Dermis microvascular lymphatic vessel endothelial cell (primary cell): ENCODE measurements at places on chromosomes 1 and 21. TPM values are rescaled to one million over a fixed set of nuclear protein-coding genes. Genes with fewer than 3 reads are reported as not detected.

DNA sequence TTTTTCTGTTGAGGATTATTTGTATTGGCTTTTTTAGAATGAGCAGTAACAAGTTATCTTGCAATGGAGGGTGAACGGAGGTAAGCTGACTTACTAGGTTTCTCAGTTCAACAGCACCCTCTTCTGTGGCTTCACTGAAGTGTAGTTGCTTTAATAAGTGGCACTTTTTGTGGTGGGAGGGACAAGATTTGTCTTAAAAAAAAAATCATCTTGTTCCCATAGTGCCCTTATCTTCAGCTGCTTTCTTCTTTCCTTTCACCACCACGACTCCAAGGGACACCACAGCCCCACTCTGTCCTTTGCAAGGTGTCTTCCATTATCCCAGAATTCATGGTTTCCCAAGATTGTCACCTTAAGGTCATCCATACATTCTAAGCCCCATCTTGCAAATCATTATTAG lies 92.9 kb downstream of the PIGK start:
- DNase-seq, result peak; percentile 58

- DNase-seq, result no peak
Measured at GRCh38 chr1:233440951-233441401, 113.5 kb downstream of the MAP3K21 start.

- no peak for DNase-seq
Measured at GRCh38 chr21:42245331-42246193, 26.6 kb downstream of the ABCG1 start.

GRCh38 chr21:41805038-41805437 lies 38.2 kb upstream of the RIPK4 start:
- no peak for DNase-seq

GRCh38 chr1:247905910-247906503 lies 10.6 kb downstream of the OR2W3 start:
- no peak for DNase-seq

DNA sequence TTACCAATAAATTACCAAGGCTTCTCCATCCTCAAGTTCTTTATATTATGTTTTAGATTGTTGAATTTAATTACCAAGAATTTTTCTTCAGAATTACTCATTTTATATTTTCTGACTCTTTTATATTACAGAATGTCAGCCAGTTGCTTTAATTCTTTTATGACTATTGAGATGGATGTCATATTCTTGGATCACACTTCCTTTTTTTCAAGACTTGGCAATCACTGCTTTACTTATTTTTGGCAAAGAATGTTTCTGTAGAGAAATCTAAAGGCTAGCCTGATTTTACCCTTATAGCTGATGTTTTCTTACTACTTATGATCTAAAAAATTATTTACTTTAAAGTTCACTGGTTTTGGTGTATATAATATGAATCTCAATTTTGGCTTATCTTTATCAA lies 721.1 kb upstream of the TMPRSS15 start:
- no peak for DNase-seq

GRCh38 chr1:222632749-222633148 lies 14.9 kb downstream of the MIA3 start:
- no peak for DNase-seq

GRCh38 chr1:5390504-5390903 lies 601.7 kb downstream of the NPHP4 start:
- DNase-seq, result no peak

DNA sequence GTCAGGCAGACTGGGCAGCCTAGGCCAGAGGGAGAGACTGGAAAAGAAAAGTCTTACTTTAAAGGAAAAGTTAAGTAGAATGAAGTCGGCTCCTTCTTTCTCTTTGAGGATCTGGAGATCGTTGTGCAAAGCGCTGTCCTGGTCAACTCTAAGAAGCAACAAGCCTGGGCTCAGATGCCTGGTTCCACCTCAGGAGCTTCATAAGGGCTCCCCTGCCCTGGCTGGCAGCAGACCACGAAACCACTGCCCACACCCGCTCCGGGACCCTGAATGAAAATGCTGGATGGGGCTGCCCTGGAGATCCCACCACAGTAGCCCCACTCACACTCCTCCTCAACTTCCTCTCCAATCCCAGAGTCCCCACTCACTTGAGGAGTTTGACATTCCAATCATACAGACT lies 6.4 kb downstream of the UBE2Q1 start:
- no peak for DNase-seq

GRCh38 chr1:61087571-61087970 lies 5.2 kb downstream of the NFIA start:
- DNase-seq, result no peak

GRCh38 chr21:29578306-29578705 lies 279.6 kb downstream of the BACH1 start:
- DNase-seq, result no peak

GRCh38 chr1:168582688-168583336 lies 6.4 kb downstream of the XCL1 start:
- no peak for DNase-seq

DNA sequence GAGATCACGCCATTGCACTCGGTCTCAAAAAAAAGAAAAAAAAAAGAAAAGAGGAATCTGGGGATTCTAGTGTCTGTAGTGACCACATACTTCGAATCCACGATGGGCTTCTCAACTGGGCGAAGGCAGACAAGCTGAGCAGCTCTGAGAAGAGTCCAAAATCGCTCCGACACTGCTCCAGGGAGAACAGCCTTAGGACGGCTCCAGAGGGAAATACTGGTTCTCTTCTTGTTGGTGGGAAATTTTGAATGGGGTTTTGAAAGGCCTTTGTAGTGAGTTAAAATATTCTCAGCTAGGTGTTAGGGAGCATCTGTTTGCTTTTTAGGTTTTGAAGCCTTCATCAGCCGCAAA lies 18.3 kb upstream of the HJV start:
- DNase-seq, result no peak

- no peak for DNase-seq
Measured at GRCh38 chr1:186239171-186239570, 135.9 kb downstream of the TPR start.

DNA sequence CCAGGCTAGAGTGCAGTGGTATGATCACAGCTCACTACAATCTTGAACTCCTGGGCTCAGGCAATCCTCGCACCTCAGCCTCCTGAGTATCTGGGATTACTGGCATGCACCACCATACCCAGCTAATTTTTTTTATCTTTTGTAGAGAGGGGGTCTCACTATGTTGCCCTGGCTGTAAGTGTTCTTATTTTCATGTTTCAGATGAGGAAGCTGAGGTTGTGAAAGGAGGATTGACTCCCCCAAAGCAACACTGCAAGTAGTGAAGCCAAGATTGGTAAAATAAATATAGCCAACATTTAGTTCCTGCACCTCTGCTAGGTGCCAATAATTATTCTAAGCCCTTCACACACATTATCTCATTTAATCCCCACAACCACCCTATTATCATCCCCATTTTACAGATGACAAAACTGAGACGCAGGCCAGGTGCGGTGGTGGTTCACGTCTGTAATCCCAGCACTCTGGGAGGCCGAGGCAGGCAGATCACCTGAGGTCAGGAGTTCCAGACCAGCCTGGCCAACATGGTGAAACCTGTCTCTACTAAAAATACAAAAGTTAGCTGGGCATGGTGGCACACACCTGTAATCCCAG lies 2.1 kb downstream of the PMVK start:
- DNase-seq, result no peak

DNA sequence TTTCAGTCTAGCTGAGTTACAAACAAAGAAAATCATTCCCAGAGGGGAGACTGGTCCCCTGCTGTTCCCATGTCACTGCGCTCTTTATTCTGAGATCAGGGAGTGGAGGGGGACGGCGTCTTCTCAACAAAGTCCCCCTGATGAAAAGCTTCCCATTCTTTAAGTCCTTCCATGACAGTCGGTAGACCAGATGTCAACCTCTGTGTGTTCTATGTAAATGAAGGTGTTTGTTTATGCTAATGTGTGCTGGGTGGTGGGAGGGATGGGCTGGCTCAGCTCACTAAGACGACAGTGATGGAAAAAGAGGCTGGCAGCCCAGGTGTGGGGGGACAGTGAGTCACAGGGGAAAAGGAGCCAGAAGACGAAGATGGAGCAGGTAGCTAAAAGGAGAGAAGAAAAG lies 148.2 kb upstream of the KLHDC7A start:
- DNase-seq, result no peak

DNA sequence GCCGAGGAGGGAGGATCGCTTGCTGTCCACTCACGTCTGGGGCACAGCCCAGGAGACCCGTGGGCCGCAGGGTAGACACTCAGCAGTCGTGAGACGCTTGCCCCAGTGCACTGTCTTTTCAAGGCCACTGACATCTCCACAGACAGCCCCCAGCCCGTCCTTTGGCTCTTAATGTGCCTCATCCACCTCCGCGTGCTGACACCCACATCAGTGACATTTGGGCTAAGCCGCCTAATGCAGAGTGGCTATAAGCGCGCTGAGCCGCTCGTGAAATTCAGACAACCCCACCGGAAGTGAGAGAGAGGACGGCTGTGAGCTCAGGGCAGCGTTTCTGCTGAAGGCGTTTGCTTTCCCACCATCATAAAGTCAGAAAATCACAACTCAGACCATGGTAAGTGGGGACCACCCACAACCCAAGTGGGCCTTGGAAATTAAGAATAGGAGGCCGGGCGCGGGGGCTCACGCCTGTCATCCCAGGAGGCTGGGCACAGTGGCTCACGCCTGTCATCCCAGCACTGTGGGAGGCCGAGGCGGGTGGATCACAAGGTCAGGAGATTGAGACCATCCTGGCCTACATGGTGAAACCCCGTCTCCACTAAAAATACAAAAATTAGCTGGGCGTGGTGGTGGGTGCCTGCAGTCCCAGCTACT lies 8.4 kb downstream of the SLC35E2B start:
- no peak for DNase-seq

DNA sequence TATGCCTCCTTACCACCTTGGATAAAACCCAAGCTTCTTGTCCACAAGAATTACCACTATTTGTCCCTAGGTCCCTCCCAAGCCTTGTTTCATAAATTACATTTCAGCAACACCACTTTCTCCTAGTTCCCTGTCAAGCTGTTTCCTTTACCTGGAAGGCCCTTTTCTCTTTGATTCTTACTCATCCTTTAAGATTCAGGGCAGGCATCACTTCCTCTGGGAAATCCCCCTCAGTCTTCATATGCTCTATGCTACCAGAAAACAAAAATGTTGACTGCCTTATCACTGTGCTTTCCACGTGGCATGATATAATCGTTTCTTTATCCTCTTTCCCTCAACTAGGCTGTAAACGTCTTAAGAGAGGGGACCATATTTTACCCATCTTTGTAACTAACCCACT lies 102.7 kb downstream of the LYST start:
- no peak for DNase-seq

GRCh38 chr1:117824616-117825015 lies 104.8 kb downstream of the GDAP2 start:
- no peak for DNase-seq

- no peak for DNase-seq
Measured at GRCh38 chr21:36156815-36157670, at the start of gene DOP1B. Gene DOP1B (plus strand): TSS chr21:36156824. CDS start chr21:36164734, 7,910 bp downstream.

DNA sequence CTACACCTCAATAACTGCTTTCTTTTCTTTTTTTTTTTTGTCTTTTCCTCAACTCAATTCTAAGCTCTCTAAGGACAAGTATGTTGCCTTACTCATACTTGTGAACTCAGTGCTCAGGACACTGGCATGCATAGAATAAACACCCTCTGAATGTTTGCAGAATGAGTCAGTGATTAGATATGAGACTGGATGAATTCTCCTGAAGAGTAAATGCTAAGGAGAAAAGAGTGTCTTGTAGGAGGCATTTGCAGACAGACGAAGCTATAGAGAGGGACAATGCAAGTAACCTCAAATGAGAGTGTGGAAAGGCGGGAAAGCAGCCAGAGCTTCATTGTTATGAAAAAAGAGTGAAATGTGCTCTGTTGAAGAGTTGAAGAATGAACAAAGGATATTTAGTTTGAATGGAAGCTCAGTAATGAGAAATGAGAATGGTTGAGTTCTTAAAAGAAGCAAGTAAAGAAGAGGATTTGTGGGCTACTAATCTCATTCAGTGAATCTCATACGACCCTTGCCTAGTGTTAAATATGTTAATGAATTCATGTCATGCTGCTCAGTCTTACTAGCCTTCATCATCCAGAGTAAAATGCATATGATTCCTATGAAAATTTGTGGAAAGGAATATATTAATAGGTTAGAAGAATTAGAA lies 166.1 kb upstream of the DPYD start:
- DNase-seq, result no peak

- DNase-seq, result no peak
Measured at GRCh38 chr1:145845144-145845513, 301 bp upstream of the NUDT17 start.

DNA sequence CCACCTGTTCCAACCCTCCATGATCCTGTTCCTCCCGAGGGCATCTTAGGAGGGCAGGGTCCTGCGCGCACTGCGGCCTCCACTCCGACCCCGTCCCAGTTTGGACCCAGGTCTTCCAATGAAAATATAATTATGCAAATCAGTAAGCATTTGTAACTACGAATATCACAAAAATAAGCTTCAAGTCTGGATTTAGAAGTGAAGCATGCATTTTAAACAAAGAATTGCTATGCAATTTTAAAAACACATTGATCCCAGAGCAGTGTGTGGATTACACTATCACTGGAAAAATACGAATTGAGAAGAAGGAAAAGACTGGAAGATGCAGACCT lies 673 bp downstream of the PRMT2 start:
- DNase-seq, result no peak

DNA sequence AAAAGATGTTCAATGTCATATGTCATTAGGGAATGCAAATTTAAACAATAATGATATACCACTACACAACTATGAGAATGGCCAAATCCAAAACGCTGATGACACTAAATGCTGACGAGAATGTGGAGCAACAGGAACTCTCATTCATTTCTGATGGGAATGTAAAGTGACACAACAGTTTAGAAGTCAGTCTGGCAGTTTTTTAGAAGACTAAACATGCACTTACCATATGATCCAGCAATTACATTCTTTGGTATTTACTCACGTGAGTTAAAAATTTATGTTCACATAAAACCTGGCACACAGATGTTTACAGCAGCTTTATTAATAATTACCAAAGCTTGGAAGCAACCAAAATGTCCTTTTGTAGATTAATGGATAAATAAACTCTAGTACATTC lies 110.4 kb upstream of the C1orf21 start:
- DNase-seq, result no peak

The RNU1-1 gene
- under 0.01 TPM in 2 replicates for total RNA-seq

The MROH7 gene
- under 0.01 and 0.13 TPM in 2 replicates for total RNA-seq

The ADARB1 gene
- 15.9 and 23.9 TPM in 2 replicates for total RNA-seq

The LYPD8 gene
- total RNA-seq, result not detected in 2 replicates

The IQGAP3 gene
- total RNA-seq, result 6.8 and 12.8 TPM in 2 replicates

The SPRR1A gene
- not detected in 2 replicates for total RNA-seq

The ARHGAP30 gene
- not detected in 2 replicates for total RNA-seq

The CAPZB gene
- 119 and 202 TPM in 2 replicates for total RNA-seq

The LIN28A gene
- not detected in 2 replicates for total RNA-seq

The H6PD gene
- total RNA-seq, result 14.0 and 31.2 TPM in 2 replicates

The CRYBG2 gene
- 0.25 and 0.51 TPM in 2 replicates for total RNA-seq

The CHI3L1 gene
- under 0.01 TPM in 1 of 2 replicates, not detected in the other for total RNA-seq
